ENCODE measurements at places on chromosomes 4 and X.

- no peak for DNase-seq
Measured at GRCh38 chr4:77631276-77631675, 25.7 kb downstream of the CXCL13 start.

GRCh38 chr4:13612569-13612968 is 15.0 kb downstream of the BOD1L1 start:
- no peak for DNase-seq

- no peak for DNase-seq
Measured at GRCh38 chrX:107442914-107443527, 6.4 kb upstream of the FRMPD3 start.

DNA sequence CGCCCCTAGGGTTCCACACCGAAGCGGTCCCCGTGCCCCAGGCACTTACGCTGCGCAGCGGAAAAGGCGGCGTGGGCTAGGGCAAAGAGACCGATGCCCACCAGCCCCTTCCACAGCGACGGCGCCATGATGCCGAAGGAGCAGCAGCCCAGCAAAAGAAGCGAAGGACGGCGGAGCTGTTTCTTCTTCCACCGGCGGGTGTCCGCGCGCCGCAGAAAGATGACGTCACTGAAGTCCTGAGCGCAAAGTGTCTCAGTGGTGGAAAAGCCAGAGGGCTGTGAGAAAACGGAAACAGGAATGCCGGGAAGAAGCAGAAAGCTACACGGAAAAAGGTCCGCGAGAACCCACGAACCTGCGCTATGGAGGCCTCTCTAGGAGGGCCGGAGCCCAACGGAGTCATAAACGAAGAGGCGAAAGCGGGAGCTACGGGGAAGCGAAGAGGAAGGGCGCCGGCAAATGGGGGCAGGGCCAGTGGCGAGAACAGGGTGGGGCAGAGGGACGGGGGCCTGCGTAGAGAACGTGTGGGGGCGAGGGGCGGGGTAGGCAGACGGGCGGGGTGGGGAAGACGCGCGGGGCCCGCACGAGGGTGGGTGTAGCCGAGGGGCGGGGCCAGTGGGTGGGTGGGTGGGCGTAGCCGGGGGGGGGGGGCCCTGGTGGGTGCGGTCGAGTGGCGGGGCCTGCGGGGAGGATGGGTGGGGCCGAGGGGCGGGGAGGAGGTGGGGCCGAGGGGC is at the start of gene MMGT1:
Gene MMGT1, minus strand, starts transcription at position 441 of the 731 bp plus-strand sequence. Its CDS starts 313 bp downstream, at position 128.
- peak; percentile 64 for DNase-seq

- no peak for DNase-seq
Measured at GRCh38 chrX:131874300-131874699, 148.8 kb upstream of the STK26 start.

DNA sequence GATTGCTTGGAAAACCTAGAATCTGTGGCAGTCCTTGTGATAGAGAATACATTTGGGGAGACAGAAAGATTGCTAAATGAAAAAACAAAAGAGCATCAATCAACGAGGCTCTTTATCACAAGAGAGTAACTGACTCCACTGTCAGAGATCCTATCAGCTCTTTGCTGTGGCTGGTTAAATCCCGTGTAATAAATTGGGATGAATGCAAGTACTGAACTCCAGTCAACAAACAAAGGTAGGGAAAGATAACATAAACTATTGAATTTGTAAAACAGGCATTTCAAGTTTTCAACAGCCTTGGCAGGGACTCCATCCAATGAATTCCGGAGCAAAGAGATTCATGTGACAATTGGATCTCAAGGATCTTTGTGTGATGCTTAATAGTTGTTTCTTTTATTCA is 21.3 kb downstream of the MMRN1 start:
- DNase-seq: no peak

DNA sequence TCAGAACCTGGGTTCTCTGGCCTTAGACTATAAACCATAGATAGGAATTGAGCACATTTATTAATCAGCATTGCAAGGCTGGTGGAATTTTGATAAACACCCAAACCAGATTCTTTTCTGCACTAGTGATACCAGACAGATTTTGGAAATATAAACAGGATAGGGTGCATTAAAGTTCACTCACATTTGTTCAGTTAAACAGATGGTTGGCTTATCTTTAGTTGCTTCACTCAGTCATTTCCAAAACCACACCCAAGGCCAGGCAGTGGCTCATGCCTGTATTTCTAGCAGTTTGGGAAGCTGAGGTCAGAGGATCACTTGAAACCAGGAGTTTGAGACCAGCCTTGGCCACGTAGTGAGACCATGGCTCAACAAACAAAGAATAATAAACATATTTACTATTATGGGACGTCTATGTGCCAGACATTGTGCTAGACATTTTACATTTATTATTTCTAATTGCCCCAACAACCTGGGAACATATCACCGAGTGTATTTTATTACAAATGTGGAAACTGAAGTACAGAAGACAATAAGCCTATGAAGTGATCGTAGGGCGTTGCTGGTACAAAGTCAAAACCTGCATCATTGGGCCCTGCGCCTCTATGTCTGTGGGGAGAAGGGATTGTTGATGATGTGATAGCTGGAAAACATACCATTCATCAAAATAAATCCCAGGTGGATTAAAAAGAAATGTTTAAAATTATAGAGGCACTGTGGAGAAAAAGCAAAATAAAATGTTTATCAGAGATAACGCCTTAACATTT is 15.0 kb downstream of the ADD1 start:
- DNase-seq: no peak

DNA sequence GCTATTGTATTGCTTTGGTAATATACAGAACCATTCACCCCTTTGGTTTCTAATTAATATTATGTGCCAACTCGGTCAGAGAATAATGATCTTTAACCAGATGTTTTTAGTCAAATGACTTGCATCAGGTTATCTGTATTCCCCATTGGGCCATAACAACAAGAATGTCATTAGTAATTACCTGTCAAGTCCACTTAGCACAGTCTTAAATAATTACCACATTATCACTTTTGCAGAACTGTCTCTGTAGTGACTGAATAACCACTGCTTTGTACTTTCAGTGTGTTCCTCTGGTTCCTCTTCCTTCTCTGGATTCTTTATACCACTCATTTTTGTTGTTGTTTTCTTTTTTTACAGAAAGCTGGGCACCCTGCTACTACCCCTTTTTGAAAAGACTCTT is 257.7 kb upstream of the SPOCK3 start:
- no peak for DNase-seq

DNA sequence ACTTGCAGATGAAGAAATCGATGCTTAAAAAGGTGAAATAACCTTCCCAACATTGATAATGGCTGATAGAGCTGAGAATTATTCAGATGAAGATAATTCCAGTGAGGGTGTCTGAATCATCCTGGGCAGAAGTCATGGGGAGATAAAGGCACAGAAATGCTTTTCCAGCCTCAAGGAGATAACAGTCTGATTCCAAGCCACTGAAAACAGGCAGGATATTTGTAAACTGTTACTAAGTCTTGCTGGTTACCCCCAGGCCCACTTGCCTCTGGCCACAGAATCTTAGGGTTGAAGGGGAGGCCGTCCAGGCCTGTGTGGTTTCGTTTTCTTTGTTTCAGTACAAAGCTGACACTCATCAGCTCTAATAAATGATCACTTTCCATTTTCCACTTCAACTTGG is 158.5 kb downstream of the SH3KBP1 start:
- DNase-seq: no peak

- DNase-seq: no peak
Measured at GRCh38 chr4:188714907-188715306, 575.7 kb downstream of the TRIML1 start.

GRCh38 chr4:112589206-112589605 is 47.5 kb downstream of the ZGRF1 start:
- DNase-seq: no peak

DNA sequence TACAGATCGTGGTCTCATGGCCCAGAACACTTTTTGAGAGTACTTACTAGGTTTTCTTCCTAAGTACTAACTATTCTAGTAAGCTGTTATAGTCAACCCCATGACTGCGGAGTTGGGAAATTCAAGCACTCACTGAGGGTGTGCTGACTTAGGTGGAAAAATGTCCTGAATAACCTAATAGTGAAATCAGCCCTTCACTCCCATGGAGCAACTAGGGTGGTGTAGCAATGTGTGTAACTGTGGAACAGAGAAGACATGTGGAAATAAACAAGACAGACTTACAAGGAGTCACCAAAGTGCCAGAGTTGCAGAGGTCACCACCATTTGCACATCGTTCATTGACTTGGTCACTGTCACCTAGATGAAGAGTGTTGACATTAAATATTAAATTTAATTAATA is 12.1 kb upstream of the VSIG4 start:
- DNase-seq: no peak

- no peak for DNase-seq
Measured at GRCh38 chr4:110949542-110949941, 326.7 kb upstream of the PITX2 start.

GRCh38 chr4:114597410-114598115 is 1.0 kb upstream of the UGT8 start:
- no peak for DNase-seq

GRCh38 chr4:112167794-112168193 is 22.5 kb downstream of the FAM241A start:
- no peak for DNase-seq

DNA sequence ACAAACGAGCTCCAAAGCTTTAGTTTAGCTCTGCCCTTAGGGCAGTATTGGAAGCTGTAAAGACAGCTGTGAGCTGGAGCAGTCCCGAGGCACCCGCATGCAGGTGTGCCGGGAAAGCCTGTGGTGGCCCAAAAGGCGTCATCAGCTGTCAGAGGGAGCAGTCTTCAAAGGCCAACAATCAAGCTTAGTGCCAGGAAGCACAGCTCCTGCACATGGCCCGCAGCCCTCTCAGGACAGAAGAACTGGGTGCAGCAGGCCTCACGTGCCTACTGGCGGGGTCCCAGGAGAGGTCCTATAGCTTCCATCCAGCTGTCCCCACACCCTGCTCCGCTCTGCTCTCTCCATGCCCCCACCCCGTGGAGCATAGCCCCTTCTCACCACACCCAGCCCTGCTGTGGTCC is 92.2 kb upstream of the TRIM2 start:
- DNase-seq: peak; percentile 19

- DNase-seq: no peak
Measured at GRCh38 chrX:132532913-132533312, 44.1 kb upstream of the MBNL3 start.
